DMS 273 treated with DMSO at 0.1 percent for 48 hours (cell line): ENCODE measurements at places on chromosomes 16 and 17.

DNA sequence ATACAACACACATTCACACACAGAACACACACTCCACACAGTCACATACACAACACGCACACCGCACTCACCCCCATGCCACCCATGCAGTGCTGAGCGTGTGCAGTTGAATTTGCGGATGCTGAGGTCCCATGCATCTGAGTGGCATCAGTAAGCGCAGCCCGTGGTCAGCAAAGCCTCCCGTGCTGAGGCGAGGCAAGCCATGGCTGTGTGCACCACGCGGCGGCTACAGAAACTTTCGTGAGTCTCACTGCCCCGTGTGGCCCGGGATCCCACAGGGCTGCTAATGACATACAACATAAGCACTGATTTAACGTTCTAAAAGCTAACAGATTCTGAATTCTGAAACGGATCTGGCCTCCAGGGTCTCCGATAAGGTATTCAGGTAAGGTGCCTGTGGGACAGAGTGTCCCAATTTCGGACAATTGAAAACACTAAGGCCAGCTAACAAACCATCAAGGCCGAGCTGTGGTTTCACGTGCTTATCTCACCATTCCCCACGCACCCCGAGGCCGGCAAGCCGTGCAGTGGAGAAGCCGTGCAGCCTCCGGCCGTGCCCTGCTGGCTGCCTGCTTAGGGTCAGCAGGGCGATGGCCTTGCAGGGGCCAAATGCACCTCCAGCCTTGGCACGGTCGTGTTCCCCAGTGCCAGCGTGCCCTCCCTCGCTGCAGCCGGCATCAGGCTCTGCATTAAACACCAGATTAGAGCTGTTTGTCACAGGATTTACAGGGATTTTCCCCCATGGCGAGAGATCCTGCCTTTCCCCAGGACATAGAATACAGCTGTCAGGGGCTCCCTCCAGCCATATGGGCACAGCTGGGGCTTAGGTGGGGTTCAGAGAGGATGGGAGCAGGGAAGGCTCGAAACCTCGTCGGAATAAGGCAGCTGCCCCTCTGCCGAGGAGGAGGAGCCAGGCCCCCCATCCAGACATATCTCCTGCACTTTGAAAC, 191.7 kb downstream of the C16orf95 start:
- DNase-seq: no peak

GRCh38 chr17:21263376-21263775, 10.2 kb upstream of the NATD1 start:
- no peak for DNase-seq

- no peak for DNase-seq
Observed at GRCh38 chr16:55834049-55834448, 1.2 kb upstream of the CES1 start.

DNA sequence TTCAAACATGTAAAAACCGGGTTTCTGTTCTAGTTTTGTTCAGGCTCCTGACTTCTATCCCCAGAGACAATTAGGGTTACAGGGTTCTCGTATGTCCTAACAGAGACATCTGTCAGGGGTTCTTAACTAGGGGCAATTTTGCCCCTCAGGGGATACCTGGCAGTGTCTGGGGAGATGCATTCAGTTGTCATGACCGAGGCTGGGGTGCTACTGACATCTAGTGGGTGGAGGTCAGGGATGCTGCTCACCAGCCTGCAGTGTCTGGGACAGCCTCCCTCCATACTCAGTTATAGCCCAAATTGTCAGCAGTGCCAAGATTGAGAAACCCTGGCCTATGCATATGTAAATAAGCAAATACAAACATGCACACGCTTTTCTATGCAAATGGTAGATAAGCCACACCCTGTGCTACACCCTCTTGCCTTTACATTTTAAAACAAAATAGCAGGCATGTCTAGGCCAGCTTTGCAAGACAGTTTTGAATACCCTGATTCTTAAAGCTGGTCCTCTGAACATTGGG, 37.4 kb downstream of the CLEC16A start:
- no peak for DNase-seq

GRCh38 chr16:81940781-81941560, 70.3 kb downstream of the SDR42E1 start:
- DNase-seq: peak; percentile 5

DNA sequence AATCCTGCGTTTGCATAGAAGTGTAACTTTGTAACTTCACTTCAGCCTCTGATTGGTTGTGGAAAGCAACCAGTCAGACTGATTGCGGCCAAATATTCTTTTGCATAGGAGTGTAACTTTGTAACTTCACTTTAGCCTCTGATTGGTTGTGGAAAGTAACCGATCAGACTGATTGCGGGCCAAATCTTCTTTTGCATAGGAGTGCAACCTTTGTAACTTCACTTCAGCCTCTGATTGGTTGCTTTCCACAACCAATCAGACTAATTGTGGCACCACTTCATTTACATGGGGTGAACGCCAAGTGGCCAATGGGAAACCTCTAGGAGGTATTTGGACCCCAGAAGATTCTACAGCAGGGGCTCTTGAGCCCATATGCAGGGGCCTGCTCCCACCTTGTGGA, 1.8 kb upstream of the TMEM98 start:
- no peak for DNase-seq

GRCh38 chr16:72172105-72173034, at the start of gene PMFBP1:
Gene PMFBP1 (minus strand): TSS chr16:72172155. CDS start chr16:72171208, 947 bp downstream.
- DNase-seq: peak; percentile 38

- no peak for DNase-seq
Observed at GRCh38 chr16:71460236-71460635, 1.8 kb downstream of the ZNF23 start.

- peak; percentile 75 for DNase-seq
Observed at GRCh38 chr17:28282596-28282995, 36.4 kb upstream of the TMEM97 start.

GRCh38 chr16:4320571-4321137, 4.8 kb downstream of the GLIS2 start:
- no peak for DNase-seq

GRCh38 chr16:11298143-11298900, 17.2 kb upstream of the PRM1 start:
- no peak for DNase-seq
